ENCODE measurements at places on chromosomes 2 and 18.

DNA sequence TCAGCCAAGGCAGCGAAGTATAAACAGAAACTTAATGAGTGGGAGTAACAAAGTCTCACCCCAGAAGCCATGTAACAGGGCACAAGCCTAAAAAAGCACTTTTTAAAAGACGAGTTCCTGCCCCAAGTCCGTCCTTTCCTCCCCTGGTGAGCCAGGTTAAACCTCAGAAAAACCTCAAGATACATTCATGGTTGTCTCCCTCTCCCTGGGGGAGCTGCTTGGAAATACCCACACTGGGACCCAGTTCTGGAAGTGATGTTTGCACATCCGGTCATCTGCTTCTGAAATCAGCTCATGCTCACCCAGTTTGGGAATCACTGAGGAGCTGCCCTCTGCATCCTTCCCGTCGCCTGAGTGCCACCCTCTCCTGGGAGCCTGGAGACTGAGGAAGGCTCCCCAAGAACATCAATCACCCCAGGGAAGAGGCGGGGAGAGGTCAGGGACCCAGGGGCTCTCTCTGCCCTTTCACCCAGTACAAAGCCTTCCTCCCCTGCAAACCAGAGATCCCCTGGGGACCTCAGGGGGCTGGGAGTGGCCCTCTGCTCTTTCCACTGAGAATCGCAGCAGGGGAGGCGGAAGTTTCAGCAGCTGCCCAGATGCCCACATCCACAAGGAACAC is 150.6 kb upstream of the AGAP1 start:
- no peak for DNase-seq

DNA sequence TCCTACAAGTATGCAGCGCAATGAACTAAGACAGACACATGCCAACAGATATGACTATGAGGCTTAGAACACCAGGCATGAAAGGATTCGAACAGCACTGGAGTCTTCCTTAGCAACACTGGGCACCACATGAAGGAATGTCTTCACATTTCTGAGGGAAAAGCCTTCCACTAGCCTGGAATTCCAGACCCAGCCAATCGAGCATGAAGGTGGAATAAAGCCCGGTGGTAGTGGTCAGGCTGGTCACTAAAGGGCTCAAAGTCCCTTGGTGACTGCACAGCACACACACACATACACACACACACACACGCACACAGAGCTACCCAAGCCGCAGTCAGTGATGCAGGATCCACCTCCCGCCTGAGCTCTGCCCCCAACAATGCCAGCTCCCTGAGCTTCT is 19.7 kb upstream of the SFXN5 start:
- DNase-seq, result no peak

- DNase-seq, result no peak
Measured at GRCh38 chr18:61973273-61974115, 80.7 kb upstream of the RNF152 start.

- DNase-seq, result no peak
Measured at GRCh38 chr2:175064797-175065196, 59.6 kb upstream of the CHN1 start.

DNA sequence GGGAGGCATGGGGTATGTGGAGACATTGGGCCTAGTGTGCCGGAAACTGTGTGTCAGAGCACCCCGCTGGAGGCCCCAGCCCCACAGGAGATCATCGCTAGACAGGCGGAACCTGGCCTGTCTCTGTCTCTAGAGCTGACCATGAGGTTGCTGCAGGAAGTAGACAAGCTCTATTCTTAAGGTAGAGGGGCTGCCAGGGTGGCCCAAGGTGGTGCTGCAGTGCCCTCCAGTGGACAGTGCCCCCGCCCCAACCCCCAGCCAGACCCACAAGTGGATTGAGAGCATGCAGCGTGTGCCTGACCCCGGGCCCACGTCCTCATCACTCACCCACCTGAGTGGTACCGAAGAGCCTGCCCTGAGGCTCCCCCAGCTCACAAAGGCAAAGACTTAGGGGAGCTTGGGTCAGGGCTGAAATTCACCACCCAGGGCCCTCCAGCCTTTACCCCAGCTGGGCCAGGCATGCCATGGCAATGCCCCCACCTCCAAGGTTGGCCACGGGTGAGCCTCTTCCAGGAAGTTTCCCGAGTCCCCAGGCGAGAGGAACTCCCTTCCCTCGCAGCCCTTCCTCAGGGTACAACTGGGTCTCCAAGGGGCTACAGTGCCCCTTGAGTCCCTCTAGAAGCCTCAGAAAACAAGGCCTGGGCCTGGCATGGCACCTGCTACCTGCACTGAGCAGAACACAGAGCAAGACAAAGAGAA is 155.0 kb downstream of the TTC32 start:
- DNase-seq, result peak; percentile 33

GRCh38 chr2:68936889-68937288 is 15.8 kb downstream of the GKN2 start:
- DNase-seq, result no peak

DNA sequence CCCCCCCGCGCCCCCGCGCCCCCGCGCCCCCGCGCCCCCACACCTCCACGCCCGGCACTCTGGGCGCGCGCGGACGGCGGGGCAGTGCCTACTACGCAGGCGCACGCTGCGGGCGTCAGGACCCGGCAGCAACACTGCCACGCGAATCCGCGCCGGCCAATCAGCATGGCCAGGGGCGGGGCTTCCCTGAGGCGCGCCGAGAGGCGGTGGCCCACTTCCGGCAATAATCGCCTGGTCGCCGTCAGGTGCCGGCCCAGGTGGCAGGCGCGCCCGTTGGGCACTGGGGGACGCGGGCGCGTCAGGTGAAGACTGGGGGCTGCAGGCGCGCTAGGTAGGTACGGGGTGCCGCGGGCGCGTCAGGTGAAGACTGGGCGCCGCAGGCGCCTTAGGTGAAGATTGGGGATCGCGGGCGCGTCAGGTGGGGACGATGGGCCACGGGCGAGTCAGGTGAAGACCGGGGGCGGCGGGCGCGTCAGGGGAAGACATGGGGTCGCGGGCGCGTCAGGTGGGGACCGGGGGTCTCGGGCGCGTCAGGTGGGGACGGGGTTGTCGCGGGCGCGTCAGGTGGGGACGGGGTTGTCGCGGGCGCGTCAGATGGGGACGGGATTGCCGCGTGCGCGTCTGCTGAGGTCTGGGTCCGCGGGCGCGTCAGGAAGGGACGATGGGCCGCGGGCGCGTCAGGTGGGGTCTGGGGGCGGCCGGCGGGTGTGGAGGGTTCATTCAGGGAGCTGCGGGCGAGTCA is 219.1 kb downstream of the RTP5 start:
- DNase-seq, result peak; percentile 94

GRCh38 chr2:212911011-212911410 is 240.4 kb downstream of the IKZF2 start:
- no peak for DNase-seq

GRCh38 chr2:120930864-120931263 is 195.2 kb downstream of the GLI2 start:
- DNase-seq, result no peak

DNA sequence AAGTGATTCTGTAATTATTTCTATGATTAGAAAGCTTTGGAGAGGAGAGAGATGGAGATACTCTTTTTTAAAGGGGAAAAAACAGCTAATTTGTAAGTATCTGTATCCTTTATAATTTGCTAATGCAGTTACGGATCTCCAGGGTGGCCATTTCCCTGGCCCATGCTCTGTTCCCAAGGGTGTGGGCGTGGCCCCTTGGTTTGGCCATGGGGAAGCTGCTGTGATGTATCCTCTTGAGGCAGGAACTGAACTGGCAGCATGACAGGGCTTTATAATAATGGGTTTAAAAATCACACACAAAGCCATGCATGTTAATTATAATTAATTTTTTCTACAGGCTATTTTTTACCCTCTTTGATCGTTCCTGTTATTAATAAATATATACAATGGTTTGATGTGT is 27.0 kb downstream of the TRAPPC12 start:
- DNase-seq, result no peak

GRCh38 chr2:172725746-172726145 is 9.9 kb upstream of the RAPGEF4 start:
- no peak for DNase-seq

DNA sequence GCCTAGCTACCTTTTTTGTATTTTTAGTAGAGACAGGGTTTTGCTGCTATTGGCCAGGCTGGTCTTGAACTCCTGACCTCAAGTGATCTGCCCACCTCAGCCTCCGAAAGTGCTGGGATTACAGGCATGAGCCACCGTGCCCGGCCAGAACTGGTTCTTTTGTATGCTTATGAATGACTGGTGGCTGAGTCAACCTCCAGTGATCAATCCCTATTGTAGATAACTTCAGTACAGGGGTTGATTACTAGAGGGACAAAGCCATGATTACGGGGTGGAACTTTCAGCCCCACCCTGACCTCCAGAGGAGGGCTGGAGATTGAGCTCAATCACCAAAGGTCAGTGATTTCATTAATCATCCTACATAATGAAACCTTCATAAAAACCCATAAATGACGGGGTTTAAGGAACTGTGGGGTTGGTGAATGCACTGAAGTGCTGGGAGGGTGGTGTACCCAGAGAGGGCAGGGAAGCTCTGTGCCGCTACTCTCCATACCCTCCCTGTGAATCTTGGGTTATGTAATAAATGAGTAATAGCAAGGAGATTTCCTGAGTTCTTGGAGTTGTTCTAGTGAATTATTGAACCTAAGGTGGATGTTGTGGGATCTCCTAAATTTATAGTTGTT is 281.8 kb upstream of the CXCR4 start:
- DNase-seq, result no peak

DNA sequence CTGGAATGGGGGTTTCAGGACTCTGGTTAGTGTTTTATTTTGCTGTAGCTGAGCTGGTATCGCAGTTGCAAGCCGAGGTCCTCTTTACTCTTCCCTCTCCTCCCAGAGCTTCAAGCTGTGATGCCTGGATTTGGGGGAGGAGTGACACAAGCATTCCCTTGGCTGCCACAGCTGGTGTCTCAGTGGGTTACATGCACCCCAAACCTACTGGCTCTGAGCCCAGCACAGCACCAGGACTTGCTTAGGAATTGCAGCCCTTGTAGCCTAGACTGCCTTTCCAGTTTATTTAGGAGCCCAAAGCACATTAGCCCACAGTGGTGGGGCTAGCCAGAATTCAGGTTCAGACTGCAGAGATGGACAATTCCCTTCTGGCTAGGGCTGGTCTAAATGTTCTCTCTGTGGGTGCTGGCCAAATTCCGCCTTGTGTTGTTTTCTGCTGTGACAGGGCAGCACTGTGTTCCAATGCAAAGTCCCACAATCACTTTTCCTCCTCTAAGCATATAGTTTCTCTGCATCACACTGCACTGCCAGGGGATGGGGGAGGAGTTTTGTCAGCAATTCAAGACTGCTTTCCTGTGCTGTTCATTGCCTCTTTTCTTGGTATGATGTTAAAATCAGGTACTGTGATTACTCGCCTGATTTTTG is 122.8 kb downstream of the SLC4A10 start:
- no peak for DNase-seq

GRCh38 chr2:1101982-1102590 is 151.4 kb downstream of the SNTG2 start:
- no peak for DNase-seq

- no peak for DNase-seq
Measured at GRCh38 chr2:37847792-37848191, 77.3 kb upstream of the RMDN2 start.

GRCh38 chr18:56289381-56289780 is 349.0 kb downstream of the TXNL1 start:
- no peak for DNase-seq

GRCh38 chr2:98281607-98282006 is 64.6 kb upstream of the CNGA3 start:
- no peak for DNase-seq

DNA sequence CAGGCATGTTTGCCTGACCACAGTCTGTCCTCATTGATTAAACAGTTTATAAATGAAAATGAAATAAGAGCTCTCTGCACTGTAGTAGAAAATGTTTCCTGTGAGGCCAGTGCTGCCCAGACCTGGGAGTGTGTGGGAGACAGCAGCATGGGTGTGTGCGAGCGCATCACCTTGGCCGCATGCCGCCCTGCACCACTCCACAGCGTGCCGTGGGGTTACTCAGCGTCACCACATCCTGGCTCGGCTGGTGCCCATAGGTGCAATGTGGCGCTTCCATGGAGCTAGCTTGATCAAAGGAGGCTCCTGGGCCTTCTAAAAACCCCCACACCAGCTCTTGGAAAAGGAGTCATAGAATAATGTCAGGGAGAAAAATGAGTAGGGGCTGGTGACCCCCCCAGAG is 76.0 kb upstream of the EPC2 start:
- no peak for DNase-seq

DNA sequence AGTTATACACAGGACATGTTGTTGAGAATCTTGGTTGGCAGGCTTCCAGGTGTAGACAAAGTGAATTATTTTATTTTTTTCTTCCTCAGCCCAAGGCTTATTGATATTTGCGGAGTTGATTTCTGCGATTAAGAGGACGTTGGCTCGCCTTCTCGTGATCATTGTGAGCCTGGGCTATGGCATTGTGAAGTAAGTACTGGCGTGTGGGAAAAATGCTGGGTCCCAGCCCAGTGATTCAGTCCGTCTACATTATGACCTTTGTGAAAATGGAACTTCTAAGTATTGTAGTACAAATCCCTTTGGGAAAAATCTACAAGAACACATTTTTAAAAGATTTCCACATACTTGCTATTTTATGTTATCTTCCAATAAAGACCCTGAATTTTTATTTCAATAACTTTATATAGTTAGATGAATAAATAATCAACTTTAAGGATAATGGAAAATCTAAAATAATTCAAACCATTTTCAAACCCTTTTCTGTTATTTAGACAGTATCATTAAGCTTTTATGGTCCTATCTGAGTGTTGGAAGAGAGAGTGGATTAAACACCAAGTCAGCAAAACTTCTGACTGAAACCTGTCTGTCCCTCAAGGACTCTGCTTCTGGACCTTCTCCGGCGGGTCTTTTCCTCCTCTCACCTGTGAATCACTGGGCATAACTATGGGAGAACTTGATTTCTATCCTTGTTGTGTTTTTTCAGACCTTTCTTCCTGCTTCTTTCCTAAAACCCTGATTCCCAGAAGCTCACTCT is 31.0 kb downstream of the TMEM87B start:
- DNase-seq, result no peak

DNA sequence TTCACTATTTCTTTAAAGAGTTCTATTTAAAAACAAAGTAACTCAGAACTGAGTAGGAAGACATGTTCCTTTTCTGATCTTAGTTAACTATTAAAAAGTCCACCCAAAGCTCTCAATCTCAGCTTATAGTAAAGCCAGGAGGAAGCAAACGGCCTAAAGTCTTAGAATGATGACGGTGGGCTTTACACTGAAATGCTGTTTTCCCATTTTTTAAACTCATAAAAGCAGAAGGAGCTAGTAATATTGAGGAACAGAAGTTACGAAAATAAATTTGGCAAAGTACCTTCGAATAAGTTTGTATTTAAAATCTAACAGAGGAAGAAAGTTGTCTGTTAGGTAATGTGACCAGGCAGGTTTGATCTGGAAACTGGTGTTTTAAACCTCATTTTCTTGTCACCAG is 111.1 kb downstream of the ZNF532 start:
- DNase-seq, result no peak

GRCh38 chr2:74593826-74594772 is 39.6 kb downstream of the DOK1 start:
- DNase-seq, result no peak

GRCh38 chr2:21812766-21813165 is 689.0 kb downstream of the TDRD15 start:
- no peak for DNase-seq

Measured in GM13977 (cell line).